Body of pancreas (tissue), 4 donors: ENCODE measurements at places on chromosomes 12 and 14. TPM values are rescaled to one million over a fixed set of nuclear protein-coding genes. Genes with fewer than 3 reads are reported as not detected.
A peak's percentile ranks its signal among the peaks of the same experiment; 100 is the strongest.

Gene TRMT5
- 13.8 TPM for total RNA-seq

Gene KCNMB4
- 0.33 TPM for total RNA-seq

Gene SERPINA3
- total RNA-seq, result 1,783 TPM

Gene CLEC4A
- 0.52 TPM for total RNA-seq

Gene TAC3
- total RNA-seq, result not detected

Gene MEG3
- total RNA-seq, result 150 TPM

Gene KLRG1
- 0.99 TPM for total RNA-seq

Gene KRT77
- total RNA-seq, result not detected

Gene NTF3
- total RNA-seq, result not detected

DNA sequence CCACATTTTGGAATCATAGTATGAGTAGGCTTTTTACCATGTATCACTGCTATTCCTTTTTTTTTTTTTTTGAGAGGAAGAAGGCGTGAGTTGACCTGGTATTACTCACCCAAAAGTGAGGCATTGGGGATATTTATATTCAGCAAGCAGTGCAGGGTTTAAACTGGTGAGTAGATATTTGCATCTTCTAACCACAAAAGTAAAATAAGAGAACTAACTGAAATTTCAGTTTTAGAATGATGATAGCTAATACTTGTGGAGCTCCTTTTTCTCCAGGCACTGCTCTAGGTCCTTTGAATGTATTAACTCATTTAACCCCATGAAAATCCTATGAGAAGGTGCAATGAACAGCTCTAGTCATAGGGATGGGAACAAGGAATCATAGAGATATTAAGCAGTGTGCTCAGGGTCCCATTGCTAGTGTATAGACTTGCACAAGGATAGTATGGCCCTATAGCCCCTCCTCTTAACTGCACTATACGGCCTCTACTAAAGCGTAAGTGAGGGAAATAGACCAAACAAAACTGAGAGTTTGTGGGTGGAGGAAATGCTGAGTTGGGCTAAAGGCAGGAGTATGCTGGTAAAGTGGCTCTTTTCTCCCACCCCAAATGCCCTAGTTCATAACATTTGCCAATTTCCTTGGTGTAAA is 104.3 kb upstream of the MAX start:
- no peak for DNase-seq
- no peaks in the 10 kb centered on the region for H3K27me3 ChIP-seq
- H3K36me3 ChIP-seq, result no peaks in the 10 kb centered on the region
- no peak overlapping the region for H3K4me3 ChIP-seq
- H3K27ac ChIP-seq, result no peak overlapping the region

DNA sequence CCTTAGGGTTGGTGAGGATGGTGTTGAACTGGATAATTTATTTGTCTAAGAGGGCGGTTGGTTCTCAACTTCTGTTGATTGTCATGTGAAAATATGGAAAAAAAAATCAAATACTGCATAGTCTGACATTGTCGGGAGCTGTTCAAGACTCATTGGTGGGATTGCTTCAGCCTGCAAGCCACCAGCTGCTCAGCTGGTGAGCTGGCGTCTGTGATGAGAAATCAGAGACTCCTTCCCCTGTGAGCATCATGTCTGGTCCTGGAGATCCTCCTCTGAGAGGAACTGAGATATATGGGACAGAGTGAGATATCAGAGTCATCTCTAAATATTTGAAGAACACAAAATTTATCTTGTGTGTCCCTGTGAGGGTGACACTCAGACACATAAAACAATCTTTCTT is 49.9 kb downstream of the TRIM9 start:
- no peak overlapping the region for H3K27ac ChIP-seq
- H3K36me3 ChIP-seq, result no peaks in the 10 kb centered on the region
- H3K27me3 ChIP-seq, result no peaks in the 10 kb centered on the region

DNA sequence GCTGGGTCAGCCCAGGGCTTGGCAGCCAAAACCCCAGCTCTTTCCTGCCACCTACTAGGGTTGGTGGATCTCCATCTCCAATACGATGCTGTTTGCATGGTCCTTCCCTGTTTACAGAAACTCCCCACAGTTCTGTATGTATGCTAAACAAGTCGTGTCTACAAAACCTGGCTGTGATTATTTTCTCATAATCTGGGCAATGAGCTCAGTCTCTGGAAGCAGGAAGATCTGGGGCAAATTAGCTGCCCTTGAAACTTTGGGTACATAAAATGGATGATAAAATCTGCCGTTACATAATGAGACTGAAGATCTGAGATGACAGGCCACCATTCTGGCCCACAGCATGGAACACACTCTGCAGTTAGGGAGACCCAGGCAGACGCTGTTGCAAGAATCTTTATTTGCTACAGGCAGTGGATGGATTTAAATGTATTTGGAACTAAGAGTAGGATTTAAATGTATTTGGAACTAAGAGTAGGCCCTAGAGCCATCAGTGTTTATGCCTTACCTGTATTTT is 31.7 kb downstream of the ACADS start:
- H3K36me3 ChIP-seq, result no peaks in the 10 kb centered on the region
- H3K27me3 ChIP-seq, result no peaks in the 10 kb centered on the region
- H3K27ac ChIP-seq, result no peak overlapping the region
- no peak overlapping the region for H3K4me3 ChIP-seq
- no peaks in the 10 kb centered on the region for H3K4me1 ChIP-seq
- DNase-seq, result no peak

DNA sequence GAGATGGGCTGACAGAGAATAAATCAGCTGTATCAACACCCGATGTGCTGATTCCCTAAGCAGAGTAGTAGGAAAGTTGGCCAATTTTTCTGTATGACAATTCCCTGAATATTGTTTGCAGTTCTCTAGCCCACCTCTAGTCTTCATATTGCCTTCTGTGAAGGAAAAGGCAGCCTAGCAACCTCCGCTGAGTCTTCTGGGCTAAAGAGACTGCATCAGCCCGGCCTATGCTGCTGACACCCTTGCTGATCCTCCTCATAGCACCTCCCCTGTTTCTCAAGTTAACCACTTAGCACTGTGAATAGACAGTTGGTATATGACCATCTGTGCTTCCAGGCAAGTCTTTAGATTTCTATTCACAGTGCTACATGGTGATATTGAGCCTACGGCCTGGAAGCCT is 161.1 kb upstream of the EGLN3 start:
- peaks cover 15% of the 10 kb centered on the region for H3K4me1 ChIP-seq
- no peak overlapping the region for H3K27ac ChIP-seq
- H3K27me3 ChIP-seq, result no peaks in the 10 kb centered on the region
- no peaks in the 10 kb centered on the region for H3K36me3 ChIP-seq
- DNase-seq, result no peak

GRCh38 chr12:115984616-115985015 is 292.9 kb downstream of the MED13L start:
- H3K36me3 ChIP-seq, result peaks cover 19% of the 10 kb centered on the region
- no peak overlapping the region for H3K4me3 ChIP-seq
- no peaks in the 10 kb centered on the region for H3K27me3 ChIP-seq
- no peak overlapping the region for H3K27ac ChIP-seq
- H3K4me1 ChIP-seq, result no peaks in the 10 kb centered on the region
- DNase-seq, result no peak

DNA sequence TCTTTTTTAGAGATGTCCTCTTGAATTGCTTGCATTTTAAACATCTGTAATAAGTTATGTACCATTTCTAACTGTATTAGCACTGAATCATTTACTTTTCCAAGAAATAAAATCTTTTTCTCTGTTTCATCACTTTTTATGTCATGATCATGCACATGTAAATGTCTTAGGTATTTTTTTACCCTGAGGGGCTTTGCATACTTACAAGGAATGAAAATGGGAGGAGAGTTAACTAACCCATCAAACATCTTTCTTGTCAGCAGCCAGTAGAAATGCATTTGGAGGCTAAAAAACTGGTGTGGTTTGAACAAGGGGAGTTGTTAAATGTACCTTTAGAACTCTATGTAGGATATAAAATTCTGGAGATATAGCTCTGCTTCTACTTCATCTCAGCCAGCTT is 1080.3 kb downstream of the GALC start:
- no peaks in the 10 kb centered on the region for H3K27me3 ChIP-seq
- H3K36me3 ChIP-seq, result no peaks in the 10 kb centered on the region
- H3K4me3 ChIP-seq, result no peak overlapping the region
- no peaks in the 10 kb centered on the region for H3K4me1 ChIP-seq
- no peak for DNase-seq
- H3K27ac ChIP-seq, result no peak overlapping the region

DNA sequence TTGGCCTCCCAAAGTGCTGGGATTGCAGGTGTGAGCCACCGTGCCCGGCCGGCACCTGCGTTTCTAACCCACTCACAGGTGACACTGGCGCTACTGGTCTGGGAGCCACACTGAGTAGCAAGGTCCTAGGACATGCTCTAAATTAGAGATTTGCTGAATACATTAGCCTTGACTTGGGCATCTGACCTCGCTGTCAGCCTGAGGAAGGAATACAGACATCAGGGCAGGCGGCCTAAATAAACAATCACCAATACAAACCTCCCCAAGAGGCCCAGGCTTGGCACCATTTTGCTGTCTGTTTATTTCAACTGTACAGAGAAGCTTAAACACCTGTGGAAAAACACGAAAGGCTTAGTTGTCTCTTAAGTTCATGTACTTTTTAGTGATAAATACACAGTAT is 27.5 kb downstream of the P2RX4 start:
- peak; percentile 66 for DNase-seq
- no peaks in the 10 kb centered on the region for H3K27me3 ChIP-seq
- H3K36me3 ChIP-seq, result no peaks in the 10 kb centered on the region

- H3K4me1 ChIP-seq, result peaks cover 9% of the 10 kb centered on the region
- no peak overlapping the region for H3K27ac ChIP-seq
- no peaks in the 10 kb centered on the region for H3K36me3 ChIP-seq
- DNase-seq, result no peak
Measured at GRCh38 chr14:77305696-77306095, 15.0 kb downstream of the POMT2 start.

DNA sequence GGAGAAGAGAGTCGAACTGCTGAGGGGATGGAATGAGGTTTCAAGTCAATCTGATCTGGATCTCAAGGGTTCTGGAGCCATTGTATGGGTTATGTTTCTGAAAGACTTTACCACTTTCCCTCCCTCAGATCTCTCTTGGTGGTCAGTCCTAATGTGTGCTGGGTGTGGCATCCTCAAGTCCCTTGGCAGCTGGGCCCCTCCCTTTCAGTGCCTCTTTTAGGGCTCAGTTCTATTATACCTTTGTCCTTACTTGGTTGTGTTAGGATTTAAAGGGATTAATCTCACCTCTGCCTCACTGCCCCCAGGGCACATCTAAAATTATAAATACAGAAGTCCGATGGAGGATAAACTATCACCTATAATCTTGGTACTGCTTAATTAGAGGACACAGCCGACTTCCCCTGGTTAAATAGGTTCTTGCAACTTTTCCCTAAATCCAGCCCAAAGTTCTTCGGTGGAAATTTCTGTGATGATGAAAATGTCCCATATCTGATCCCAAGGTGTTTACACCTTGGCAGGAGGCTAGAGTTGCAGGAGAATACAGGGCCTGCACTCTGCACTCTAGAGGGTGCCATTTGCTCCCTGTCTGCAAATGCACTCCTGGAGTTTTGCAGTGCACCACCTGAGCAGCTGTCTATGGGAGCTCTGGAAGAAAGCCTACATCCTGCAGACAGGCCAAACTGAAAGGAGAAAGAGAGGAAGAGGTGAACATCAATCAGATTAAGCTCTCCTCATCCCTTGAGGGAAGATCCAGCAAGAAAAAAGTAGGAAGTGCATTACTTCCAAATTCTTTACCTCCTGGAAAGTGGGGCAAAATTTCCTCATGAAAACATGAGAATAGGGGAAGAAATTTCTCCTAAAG is 106.8 kb downstream of the NUAK1 start:
- H3K4me1 ChIP-seq, result no peaks in the 10 kb centered on the region
- no peak overlapping the region for H3K27ac ChIP-seq
- no peaks in the 10 kb centered on the region for H3K36me3 ChIP-seq
- H3K4me3 ChIP-seq, result no peak overlapping the region
- H3K27me3 ChIP-seq, result no peaks in the 10 kb centered on the region

- peak; percentile 65 for DNase-seq
- no peaks in the 10 kb centered on the region for H3K27me3 ChIP-seq
- H3K27ac ChIP-seq, result no peak overlapping the region
- H3K4me3 ChIP-seq, result no peak overlapping the region
Measured at GRCh38 chr12:127108360-127109215, 1158.4 kb upstream of the TMEM132C start.

DNA sequence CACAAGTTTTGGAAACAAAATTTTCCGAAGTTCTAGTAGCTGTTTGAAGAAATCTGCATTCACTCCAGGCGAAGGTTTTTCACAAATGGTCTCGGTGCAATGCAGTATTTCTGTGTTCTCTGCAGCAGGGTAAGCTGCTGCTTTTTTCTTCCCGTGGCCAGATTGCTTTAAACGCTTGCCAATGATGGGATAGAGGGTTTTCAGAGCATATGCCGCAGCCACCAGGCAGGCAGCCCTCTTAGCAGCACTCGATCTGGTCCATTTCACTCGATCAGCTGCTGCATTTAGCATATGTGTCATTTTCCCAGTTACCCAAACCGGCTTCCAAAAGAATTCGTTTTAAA is 315 bp downstream of the ABCD2 start:
- no peak for DNase-seq
- H3K36me3 ChIP-seq, result no peaks in the 10 kb centered on the region
- H3K27me3 ChIP-seq, result no peaks in the 10 kb centered on the region
- H3K4me3 ChIP-seq, result no peak overlapping the region

- H3K27ac ChIP-seq, result no peak overlapping the region
- H3K4me1 ChIP-seq, result peaks cover 67% of the 10 kb centered on the region
- no peaks in the 10 kb centered on the region for H3K27me3 ChIP-seq
- H3K36me3 ChIP-seq, result no peaks in the 10 kb centered on the region
- no peak for DNase-seq
- H3K4me3 ChIP-seq, result no peak overlapping the region
Measured at GRCh38 chr14:95536671-95537070, 1.8 kb downstream of the GLRX5 start.

DNA sequence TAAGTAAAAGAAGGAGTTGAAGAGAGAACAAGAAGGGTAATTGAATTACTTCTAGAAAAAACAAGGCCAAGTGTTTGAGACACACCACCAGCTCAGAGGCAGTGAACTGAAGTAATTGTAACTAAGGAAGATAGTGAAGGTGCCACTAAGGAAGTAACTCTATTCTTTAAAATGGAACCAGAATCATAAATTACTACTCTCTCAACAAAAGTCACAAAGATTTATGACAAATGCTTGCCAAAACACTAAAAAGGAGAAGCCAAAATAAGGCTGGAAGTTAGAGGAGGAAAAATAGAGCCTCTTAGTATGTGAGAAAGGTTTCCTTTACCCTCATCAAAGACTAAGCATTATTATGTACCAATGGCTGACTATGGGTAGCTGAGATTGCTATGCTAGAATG is 208.5 kb downstream of the MDGA2 start:
- DNase-seq, result no peak
- H3K36me3 ChIP-seq, result no peaks in the 10 kb centered on the region
- H3K27me3 ChIP-seq, result no peaks in the 10 kb centered on the region

- H3K4me3 ChIP-seq, result no peak overlapping the region
- peaks cover 21% of the 10 kb centered on the region for H3K4me1 ChIP-seq
- DNase-seq, result peak; percentile 30
- H3K27ac ChIP-seq, result no peak overlapping the region
- no peaks in the 10 kb centered on the region for H3K27me3 ChIP-seq
Measured at GRCh38 chr12:121465921-121466793, 66.2 kb downstream of the RNF34 start.

DNA sequence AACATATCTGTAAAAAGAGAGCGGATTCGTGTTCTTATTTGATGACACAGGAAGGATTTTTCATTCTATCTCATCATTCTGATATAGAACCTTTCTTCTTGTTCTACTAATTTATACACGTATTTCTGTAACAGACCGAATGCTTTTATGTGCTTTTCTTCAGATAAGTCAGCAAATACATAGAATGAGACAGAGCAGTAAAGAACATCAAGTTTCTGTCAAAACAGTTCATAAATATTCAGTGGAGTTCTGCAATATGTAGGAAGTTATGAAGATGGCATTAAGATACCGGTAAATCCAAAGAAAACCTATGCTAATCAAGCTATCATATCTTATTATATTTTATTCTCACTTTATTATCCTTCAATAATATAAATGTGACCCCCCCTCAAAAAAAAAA is 280.6 kb downstream of the EGLN3 start:
- H3K27me3 ChIP-seq, result no peaks in the 10 kb centered on the region
- DNase-seq, result no peak
- H3K27ac ChIP-seq, result no peak overlapping the region
- H3K36me3 ChIP-seq, result no peaks in the 10 kb centered on the region
